ENCODE measurements at places on chromosomes 4 and X. TPM values are rescaled to one million over a fixed set of nuclear protein-coding genes. Genes with fewer than 3 reads are reported as not detected.

Gene MAOB
- total RNA-seq = 0.19 TPM

DNA sequence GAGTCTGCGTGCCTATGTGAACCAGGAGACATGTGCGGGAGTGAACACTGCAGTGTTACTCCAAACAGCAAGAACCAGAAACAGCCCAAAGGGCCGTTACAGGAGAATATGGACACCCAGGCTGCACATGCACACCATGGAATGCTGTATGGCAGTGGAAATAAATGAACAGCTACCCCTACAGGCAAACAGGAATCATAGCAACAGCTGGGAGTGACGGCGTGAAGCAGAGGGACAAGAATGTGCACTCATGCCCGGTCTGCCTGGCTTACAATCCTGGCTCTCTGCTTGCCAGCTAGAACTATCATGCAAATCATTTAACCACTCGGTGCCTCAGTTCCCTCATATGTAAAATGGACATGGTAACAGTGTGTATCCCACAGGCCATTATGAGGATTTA, 16.6 kb downstream of the GPKOW start:
- no peak for DNase-seq

Gene GYPA
- total RNA-seq = not detected

Gene TKTL2
- not detected for total RNA-seq

Gene PAGE5
- not detected for total RNA-seq

GRCh38 chr4:112201915-112202505, 29.6 kb upstream of the AP1AR start:
- DNase-seq = no peak

- DNase-seq = no peak
Observed at GRCh38 chr4:89054627-89055026, 2.4 kb downstream of the FAM13A start.

DNA sequence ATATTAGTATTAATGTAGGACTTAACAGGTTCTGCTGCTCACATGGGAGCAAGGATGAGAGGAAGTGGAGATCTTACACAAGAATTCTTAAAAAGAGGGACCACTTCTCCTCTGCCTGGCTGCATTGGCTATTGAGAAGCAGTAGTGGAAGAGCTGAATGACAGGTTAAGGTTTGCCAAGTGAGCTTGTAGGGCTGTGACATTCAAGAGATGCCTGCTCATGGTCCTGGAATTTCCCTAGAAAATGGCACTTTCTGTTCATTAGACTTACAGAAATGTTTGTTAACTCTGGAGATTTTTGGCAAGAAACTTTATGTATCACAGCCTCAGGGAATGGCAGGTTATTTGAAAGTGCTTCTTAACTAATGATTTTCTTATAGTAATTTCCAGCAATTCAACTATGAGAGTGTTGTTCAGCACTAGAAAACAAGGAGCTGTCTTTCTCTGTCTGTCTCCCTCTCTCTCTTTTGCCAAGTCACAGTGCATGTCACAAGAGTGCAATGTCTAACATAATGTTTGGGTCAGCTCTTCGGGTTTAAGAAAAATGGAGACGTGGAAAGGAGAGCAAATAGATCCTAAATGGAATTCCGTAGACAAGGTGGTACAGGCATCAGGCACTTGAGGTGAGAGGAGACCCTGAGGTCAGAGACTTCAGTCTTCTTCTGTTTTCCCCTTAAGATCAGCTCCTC, 8.3 kb upstream of the NAP1L5 start:
- DNase-seq = no peak

Gene FAM9B
- total RNA-seq = not detected

GRCh38 chr4:93761286-93761685, 67.3 kb upstream of the ATOH1 start:
- DNase-seq = no peak

GRCh38 chrX:72126539-72127140, 5.1 kb downstream of the RTL5 start:
- DNase-seq = peak; percentile 74

DNA sequence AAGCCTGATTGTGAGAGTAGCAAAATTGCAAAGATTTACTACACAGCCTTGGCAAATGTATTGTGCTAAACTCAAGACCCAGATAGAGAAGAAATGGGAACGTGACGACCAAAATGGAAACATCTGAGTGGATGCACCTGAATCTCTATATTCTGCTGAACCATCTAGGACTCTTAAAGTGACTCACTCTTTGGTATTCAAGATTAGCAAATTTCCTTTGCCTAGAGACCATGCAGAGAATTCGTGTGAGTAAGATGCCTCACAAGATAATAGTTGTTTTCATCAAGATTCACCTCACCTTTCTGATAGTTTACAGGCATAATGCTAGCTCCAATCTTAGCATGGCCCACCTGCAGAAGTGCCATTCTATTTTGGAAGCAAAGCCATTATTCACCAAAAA, 14.4 kb upstream of the ATOH1 start:
- DNase-seq = no peak

DNA sequence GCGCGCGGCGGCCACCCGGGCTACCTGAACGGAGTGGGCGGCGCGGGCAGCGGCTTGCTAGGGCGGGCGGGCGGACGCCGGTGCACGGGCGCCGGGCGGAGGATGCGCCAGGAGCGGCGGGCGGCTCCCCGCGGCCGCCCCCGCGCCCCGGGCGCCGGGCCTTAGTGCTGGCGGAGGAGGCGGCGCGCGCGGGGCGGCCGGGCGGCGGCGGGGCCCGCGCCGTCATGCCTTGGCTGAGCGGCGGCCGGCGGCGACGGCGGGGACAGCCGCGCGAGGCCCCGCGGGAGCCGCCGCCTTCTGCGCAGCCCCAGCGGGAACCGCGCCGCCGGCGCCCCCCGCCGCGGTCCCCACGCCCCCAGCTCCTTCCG, 48.2 kb downstream of the CLDN34 start:
- no peak for DNase-seq

Gene GPC4
- 3.7 TPM for total RNA-seq

- no peak for DNase-seq
Observed at GRCh38 chr4:121154103-121154515, 10.0 kb downstream of the TNIP3 start.

Gene IL3RA
- 77.7 TPM for total RNA-seq

DNA sequence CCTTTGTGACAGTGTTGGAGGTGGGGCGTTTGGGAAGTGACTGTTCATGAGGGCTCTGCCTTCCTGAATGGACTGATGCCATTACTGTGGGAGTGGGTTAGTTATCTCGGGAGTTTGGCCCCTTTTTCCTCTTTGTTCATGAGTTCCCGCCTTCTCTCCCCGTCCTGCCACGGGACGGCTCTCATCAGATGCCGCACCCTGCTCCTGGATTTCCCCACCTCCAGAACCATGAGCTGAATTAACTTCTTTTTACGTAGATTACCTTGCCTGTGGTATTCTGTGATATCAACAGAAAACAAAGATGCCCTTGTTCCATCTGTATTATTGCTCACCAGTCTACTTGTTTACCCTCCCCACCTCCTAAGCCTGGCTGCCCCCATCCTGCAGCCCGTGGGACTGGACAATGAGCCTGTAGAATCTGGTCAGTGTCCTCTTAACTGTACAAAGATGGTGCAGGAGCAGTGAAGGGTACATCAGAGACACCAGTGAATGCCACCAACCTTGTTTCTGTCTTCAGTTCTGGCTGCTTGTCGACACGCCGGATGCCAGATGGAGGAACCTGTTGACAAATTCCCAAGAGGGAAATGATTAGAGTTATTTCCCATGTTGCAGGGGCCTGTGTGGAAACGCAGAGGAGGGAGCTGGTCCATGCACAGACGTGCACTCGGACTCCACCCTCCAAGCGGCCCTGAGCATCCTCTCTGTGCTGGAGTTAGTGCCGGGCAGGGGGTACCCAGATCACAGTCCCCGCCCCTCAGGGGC, 104.7 kb downstream of the ABLIM2 start:
- DNase-seq = no peak

- DNase-seq = no peak
Observed at GRCh38 chr4:79209081-79209480, 116.8 kb downstream of the NAA11 start.

Gene FGA
- total RNA-seq = not detected

- no peak for DNase-seq
Observed at GRCh38 chr4:138707746-138708677, 307.6 kb upstream of the NOCT start.

Gene CDKL2
- 2.1 TPM for total RNA-seq

DNA sequence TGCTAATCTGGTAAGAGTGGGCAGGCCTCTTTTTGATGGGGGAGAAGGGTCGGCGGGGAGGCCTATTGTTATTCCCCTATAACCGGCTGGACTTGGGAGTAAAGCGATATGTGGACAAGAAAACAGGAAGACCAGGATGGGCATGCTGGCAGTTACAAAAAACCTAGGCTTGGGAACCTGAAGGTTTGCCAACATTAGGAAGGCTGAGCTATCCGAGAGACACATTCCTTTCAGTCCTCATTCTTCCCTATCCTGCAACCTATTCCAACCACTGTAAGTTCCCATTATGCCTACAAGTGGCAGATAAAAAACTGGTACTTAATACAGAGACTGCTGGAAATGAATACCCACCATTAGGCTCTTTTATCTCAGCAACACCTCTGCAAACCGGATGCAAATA, 32.4 kb upstream of the CT47C1 start:
- DNase-seq = no peak

Gene SHISA3
- 3.2 TPM for total RNA-seq

Gene LGI2
- total RNA-seq = 0.05 TPM

Gene NDUFB11
- 60.7 TPM for total RNA-seq

Gene HUWE1
- total RNA-seq = 136 TPM

GRCh38 chrX:94831364-94831763, 1157.4 kb downstream of the FAM133A start:
- DNase-seq = no peak

Gene SHROOM3
- 9.5 TPM for total RNA-seq

GRCh38 chr4:43547561-43547960, 655.0 kb downstream of the GRXCR1 start:
- DNase-seq = no peak

Gene FRG2
- total RNA-seq = not detected
